Fibroblast of skin of right biceps (primary cell): ENCODE measurements at places on chromosomes 6 and 20.

DNA sequence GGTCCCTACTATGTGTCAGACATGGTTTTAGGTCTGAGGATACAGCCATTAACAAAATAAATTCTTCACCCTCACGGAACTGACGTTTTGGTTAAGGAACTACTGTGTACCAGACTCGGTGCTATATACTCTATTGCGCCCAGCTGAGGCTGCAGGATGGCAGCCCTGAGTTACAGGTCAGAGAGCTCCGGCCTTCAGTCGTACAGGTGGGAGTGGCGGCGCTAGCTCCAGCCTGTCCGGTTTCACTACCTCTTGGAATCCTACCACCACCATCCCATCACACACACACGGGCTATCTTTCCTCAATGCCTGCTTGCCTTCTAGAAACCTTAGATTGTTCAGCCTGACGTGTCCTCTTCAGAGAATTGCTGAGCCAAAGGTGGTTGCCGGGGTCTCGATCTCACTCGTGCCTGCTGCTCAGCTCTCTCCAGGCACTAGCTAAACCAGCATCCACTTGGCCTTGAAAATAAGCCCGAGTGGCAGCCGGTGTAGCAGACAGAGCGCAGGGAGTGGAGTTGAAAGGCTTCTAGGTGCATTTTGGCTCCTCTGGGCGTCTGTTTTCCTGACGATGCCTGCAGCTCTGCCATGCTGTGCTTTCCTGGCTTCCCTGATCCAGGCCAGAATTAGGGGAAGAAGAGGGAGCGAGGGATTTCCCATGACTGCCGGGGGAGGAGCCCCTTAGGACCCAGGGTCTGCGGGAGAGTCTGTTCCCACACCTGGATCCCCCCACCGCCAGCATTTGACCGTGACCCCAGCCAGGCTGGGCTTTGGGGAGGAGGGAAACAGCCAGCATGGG is 1.1 kb upstream of the TCF15 start:
- no peak for DNase-seq

DNA sequence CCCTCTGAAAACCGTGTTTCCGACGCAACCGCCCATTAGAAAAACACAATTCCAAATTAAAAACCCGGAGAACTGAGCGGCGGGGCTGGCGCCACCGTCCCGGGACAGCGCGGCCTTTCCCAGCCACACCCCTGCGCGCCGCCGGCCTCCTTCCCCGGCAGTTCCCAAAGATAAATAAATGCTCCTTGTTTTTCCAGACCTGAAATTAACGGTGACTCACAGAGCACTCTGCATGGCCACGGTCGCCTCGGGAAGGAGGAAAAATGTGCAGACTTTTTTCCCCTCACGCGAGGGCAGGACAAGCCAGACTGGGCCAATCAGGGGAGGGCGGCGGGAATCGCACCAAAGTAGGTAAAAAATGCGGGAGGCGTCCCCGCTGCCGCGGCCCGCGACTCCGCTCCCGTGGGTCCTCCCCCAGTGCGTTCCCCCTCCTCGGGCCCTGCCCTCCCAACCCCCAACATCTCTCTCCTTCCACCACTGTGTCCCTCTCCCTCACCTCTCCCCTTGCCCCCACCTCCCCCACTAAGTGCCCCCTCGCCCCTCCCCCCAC is 828 bp upstream of the DSTN start:
- peak; percentile 100 for DNase-seq

DNA sequence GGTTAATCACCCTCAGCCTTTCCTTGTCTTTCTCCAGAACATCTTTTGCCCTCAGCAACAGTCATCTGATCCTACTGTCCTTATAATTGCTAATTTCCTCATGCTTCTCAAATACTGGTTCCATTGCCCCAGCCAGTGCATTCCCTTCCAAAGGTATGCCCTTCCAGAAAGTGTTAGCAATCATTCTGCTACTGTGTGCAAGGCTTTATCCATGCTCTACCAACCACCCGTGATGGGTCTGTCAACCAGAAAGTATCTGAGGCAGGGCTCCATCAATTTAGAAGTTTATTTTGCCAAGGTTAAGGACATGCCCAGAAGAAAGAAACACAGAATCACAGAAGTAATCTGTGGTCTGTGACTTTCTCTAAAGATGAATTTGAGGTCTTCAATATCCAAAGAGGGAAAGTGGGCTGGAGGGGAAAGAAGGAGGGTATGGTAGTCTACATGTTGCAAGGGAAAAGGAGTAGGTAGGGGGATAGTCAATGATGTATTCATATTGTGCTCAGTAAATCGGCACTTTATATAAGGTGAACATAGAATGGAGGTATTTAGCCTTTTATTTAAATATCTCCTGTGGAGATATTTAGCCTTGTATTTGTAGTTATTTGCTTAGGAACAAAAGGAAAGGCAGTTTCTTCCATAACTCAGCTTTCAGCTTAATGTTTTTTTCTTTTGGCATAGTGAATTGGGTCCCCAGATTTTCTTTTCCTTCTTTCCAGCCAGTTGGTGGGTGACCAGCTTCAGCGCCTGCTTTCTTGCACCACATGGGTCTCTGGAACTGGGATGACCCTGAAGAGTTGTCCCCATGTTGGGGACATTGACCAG is 35.2 kb upstream of the PAQR8 start:
- DNase-seq, result no peak

- no peak for DNase-seq
Observed at GRCh38 chr6:20118892-20119291, 93.4 kb downstream of the MBOAT1 start.

DNA sequence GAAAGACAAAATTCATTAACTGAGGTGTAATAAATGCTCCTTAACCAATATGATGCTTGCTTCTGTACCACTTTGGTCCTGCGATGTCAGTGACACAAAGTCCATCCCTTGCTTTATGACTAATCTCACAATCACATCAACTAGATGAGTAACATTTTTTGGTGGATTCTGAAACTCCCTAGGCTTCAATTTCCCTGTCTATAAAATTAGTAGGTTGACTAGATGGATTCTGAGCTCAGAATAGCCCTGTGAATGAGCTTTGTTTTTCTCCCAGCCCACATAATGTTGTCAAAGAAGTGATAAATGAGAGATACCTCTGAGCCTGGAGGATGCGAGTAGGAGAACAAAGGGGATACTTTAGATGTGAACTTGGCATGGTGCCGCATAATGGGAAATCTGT is 9.1 kb downstream of the TXLNB start:
- DNase-seq, result peak; percentile 21

GRCh38 chr6:27468334-27468733 is 4.6 kb downstream of the ZNF184 start:
- peak; percentile 7 for DNase-seq

- DNase-seq, result no peak
Observed at GRCh38 chr6:31575952-31576685, 754 bp downstream of the TNF start.

DNA sequence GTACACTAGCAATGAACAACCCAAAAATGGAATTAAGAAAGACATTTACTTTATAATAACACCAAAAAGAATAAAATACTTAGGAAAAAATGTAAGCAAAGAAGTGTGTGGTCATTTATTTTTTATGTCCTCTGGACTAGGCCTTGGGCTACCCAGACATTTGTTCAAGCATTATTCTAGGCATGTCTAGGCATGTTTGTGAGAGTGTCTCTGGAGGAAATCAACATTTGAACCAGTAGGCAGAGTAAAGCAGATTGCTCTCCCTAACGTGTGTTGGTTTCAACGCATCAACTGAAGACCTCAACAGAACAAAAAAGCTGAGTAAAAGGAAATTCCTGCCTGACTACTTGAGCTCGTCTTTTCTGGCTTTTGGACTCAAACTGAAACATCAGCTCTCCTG is 84.5 kb downstream of the ANKEF1 start:
- DNase-seq, result no peak

DNA sequence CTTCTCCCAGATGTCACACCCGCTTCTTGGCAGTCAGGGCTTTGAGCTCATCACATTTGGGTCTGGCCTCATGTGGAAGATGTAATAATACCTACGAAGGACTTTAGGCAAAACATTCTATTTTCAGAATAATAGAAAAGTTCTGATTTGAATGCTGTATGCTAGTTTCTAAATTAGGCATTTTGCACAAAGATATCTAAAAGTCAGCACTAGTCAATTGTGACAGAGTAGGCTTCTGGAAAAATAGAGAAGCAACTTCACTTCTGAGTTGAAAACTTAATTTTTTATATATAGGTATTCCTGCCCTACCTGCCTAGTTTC is 38.3 kb upstream of the CD2AP start:
- DNase-seq, result no peak

DNA sequence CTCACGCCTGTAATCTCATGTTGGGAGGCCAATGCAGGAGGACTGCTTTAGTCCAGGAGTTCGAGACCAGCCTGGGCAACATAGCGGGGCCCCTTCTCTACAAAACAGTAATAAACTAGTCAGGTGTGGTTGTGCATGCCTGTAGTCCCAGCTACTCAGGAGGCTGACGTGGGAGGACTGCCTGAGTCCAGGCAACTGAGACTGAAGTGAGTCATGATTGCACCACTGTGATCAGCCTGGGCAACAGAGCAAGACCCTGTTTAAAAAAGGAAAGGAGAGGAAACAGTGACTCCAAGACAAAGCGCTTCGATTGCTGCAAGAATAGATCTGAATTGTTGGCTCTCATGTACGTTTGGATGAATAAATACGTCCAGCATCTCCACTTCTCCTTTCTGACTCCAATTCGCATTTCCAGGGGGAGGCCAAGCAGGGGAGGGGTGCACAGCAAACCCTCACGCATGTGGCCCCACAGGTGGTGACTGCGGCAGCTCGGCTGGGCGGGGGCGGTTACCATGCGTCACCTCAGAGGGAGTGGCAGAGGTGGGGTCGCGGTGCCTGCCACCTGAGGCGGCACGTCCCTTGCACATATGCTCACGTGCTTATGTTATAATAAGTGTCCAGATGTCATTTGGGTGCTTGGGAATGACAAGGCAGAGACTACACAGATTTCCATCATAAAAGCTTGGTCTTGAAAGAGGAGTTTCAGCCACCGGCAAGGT is 95.1 kb upstream of the MPC1 start:
- no peak for DNase-seq

GRCh38 chr6:160391419-160392116 is 43.4 kb downstream of the SLC22A3 start:
- peak; percentile 16 for DNase-seq

- peak; percentile 34 for DNase-seq
Observed at GRCh38 chr20:30811885-30812671, 445.4 kb upstream of the DEFB115 start.

DNA sequence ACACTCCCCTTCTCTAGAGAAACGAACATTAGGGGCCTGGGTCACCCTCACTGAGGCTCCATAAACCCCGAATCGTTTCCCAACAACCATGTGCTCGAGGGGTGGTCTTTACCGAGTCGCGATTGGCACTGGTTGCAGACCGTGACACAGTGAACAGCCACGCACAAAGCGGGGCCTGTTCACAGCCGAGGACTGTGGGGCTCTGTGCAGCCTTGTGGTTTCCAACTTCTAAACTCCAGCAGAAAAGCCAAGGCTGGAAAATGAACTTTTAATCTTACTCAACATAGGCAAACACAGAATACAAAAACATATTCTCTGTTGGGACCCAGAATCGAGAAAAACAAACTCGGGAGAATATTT is 19.0 kb downstream of the RRBP1 start:
- no peak for DNase-seq

GRCh38 chr20:56945057-56945456 is 316.0 kb downstream of the TFAP2C start:
- no peak for DNase-seq

GRCh38 chr6:127737768-127738167 is 160.8 kb downstream of the C6orf58 start:
- no peak for DNase-seq

DNA sequence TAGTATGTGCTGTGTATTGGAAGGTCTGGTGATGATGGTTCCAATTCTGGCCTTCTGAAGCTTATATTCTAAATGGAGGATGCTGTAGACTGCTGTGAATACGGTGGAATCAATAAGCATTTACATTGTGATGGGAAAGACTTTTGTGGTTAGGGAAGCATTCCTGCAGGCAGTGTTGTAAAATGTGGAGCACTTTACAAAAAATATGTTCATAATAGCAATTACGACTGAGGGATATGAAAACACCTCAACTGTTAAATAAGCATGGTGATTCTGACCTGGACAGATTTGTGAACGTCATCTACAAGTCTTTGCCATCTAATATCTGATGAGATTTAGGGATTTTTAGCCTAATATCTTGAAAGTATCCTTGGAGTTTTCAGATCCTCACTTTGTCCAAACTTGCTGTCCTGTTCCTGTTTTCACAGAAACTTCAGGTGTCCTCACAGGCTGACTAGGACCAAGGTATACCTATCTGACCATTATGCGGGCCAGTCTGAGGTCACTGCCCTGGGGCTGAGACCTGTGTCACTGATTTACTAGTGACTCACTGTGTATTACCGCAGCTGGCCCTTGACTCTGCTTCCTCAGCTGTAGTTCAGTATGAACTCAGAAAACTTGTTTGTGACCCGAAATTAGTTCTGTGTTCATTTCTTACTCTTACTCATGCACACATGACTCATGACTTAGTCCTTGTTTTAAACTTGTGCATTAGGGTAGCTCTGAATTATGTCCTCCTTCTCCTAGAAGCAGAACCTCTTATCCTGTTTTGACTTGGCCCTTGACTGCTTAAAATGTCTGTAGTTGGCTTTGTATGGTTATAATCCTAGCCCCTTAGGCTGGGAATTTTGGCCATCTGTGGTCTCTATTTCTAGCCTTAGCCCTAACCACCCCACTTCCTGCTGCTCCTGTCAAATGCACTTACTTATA is 343.0 kb downstream of the CDKAL1 start:
- DNase-seq, result peak; percentile 91

DNA sequence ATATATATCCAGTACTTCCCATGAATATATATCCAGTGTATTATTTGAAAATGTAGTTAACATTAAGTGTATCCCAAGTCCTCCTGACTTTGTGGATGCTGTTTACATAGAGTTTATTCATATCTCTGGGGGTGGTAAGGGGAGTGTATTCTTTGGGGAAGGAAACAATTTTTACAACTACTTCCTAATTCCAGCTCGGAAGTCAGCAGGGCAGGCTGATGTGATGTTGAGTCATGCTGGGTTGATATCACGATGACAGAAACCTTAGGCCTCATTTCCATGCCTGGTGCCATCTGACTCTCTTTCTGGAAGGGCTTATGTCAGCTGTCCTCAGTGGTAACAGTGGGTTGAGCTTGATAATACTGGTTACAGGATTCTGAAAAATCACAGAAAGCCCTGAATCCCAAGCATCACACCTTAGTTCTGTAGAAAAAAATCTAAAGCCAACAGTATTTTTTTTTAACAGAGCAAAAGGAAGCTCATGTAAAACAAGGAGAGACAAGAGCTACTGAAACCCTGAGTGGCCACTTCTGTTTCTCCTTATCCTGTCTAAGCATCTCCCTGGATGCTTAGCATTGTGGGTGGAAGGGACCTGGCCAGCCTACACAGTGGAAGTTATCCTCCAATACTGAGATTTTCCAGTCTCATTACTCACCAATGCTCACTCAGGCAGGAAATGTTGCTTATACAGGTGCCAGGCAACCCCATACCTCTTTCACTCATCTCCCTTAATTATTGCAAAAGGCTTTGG is 75.2 kb upstream of the IYD start:
- peak; percentile 72 for DNase-seq

GRCh38 chr20:32546918-32547752 is 38.0 kb downstream of the NOL4L start:
- no peak for DNase-seq

DNA sequence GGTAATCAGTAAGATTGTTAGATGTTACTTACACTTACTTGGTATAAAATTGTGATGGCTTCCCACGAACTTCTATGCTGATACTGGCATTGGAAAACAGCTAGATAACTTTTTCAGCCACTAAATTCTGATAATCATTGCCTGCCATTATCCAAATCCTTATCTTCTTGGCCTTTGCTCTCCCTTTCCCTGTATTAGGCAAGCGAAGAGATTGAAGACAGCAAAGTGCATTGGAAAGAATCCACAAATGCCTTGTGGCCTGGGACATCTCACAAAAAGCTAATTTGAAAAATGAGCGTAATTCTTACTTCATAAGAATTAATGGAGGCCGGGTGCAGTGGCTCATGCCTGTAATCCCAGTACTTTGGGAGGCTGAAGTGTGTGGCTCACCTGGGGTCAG is 79.5 kb upstream of the MARCKS start:
- no peak for DNase-seq
